ENCODE measurements at places on chromosomes 5 and 9.

GRCh38 chr5:138832218-138832617 lies 42.9 kb downstream of the LRRTM2 start:
- no peak for DNase-seq

DNA sequence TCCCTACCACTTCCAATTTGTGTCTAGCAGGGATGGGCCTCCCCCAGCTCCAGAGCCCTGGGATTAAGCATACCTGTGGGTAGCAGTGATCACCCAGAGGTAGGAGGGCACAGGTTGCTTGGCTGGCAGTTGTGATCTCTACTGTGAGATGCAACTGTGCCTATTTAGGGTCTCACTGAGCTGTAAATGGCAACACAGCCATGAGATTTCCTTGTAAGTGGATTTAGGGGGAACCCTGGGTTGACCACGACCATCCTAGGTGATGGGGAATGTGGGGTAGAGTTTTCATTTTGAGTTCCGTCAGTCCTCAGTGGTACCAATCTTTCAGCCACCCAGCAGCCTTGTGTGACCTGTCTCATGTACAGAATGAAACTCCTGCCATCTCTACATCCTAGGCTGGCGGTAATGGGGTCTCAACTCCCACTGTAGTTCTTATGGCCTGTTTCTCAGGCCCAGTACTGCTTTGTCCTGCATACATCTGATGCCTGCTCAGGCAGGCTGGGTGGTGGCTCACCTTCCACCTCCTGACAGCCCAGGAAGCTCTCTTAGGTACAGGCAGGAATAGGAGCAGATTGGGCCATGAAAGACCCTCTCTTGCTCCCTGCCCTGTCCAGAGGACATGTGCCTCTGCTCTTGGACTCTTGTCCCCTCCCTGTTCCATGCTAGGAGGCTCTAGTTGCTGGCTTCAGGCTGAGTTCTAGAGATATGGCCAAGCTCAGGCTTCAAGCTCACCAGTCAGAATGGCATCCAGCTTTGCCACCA lies 8.1 kb downstream of the HNRNPAB start:
- DNase-seq, result no peak

GRCh38 chr5:141343242-141343952 lies at the start of gene PCDHGA3:
PCDHGA3 (plus strand) TSS chr5:141343829; CDS start chr5:141344034, 205 bp downstream.
- no peak for DNase-seq

DNA sequence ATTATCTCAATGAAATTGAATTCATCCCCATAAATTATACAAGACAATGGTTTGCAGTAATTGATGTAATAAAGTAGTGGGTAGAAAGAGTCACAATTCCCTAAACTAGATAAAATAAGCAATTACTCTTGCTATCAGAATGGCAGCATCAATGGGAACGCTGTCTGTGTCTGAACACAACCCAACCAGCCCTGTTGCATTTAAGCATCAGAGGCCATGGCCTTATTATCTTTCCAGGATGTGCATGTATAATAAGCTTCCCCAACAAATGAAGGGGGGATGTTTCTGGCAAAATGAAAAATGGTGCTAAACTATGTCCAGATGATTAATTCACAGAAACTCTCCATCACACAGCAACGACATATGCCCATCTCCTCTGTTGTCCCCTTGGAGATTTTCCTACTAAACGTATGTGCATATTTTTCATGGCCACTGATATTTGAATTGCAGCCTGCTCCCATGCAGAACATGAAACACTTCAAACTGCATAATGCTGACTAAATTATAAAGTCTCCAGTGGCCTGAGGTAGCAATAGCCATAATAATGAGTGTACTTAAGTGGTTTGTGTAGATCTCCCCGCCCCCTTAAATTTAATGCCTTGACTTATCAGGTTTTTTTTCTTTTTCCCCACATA lies 306.9 kb upstream of the ADAMTS16 start:
- no peak for DNase-seq

DNA sequence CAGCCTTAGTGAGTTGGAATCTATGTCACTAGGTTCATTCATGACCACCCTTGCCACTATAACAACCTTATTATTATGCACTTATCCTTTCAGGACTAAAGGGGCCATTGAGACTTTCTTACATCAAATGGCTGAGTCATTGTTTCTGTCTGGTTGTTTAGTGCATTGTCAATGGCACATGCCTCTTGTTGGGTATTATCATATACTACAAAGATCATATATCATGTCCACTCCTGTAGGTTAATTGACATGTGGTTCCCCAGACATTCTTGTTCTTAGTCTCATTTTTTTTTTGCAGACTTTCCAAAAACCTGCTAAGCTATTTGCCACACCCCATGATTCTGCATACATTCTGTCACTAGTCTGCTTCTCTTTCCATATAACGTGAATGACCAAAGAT lies 66.7 kb upstream of the PRDM9 start:
- no peak for DNase-seq

GRCh38 chr5:96975656-96976055 lies 39.8 kb downstream of the LNPEP start:
- DNase-seq, result no peak

DNA sequence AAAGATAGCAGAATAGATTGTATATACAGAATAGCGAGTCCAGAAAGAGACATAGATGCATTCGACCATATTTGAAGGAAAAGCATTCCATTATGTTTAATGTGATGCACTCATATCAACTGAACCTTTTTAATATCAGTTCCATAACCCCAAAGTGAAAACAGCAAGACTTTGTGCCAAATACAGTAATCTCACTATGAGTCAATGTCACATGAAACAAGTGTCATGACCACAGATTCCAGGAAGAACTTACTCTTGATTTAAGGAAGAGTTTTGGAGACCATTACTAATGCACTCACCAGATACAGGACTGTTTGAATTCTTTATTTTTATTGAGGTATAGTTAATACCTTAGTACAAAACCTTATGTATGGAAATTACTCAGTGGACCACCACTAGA lies 220.5 kb downstream of the SH3GL2 start:
- peak; percentile 11 for DNase-seq

DNA sequence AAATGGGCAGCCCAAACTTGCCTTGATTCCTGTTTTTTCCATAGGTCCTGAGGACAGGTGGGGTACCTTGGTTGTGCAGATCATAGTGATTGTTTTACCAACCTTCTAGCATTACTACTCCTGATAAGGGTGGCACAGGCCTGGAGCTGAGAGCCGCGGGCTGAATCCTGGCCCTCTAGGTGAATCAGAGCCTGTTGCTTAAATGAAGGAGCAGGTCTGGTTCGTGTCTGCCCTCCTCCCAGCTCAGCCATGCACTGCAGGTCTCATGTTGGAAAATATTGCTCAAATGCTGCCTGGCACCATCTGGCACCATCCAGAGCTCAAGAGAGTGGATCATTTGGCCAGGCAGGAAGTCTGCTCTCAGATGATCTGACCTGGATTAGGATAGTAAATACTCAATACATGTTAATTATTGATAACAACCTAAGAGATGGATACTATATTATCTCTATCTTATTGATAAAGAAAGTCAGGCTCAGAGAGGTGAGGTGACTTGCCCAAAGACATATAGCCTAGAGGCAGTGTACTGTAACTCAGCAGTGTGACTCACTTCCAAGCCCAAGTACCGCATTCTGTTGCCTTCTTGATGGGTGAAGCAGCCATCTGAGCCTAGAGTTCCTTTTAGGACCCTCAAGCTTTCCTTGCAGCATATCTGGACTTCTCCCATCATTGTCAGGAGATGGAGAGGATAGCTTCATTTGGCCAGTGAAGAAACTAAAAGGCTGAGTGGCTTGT lies 104.3 kb upstream of the PITX1 start:
- no peak for DNase-seq

- DNase-seq, result no peak
These were observed 4.0 kb upstream of the DEPDC1B start for GRCh38 chr5:60703944-60704343.

GRCh38 chr5:80246995-80247729 lies 8.7 kb downstream of the SERINC5 start:
- peak; percentile 67 for DNase-seq

DNA sequence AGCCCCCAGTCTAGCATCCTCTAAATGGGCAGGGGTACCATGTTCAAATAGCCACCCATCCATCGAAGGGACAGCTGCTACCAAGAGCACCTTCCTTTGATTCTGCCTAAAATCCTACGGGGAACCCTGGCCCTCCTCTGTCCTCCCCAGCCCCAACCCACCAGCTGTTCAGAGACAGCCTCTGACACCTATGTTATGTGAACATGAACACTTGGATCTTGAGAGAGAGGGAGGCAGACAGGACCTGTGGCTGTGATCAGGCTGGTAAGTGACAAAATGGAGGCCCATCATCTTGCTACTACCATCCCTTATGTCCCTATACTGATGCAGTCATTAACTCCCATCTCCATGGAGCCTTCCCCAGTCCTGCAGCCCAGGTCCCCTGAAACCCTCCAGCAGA lies 8.2 kb downstream of the SLC23A1 start:
- DNase-seq, result no peak

Data from H54 (cell line).